Glutamatergic neuron (in vitro differentiated cells): ENCODE measurements at places on chromosomes 4 and X.

GRCh38 chr4:119559044-119559647 is 69.5 kb downstream of the PDE5A start:
- DNase-seq = no peak

DNA sequence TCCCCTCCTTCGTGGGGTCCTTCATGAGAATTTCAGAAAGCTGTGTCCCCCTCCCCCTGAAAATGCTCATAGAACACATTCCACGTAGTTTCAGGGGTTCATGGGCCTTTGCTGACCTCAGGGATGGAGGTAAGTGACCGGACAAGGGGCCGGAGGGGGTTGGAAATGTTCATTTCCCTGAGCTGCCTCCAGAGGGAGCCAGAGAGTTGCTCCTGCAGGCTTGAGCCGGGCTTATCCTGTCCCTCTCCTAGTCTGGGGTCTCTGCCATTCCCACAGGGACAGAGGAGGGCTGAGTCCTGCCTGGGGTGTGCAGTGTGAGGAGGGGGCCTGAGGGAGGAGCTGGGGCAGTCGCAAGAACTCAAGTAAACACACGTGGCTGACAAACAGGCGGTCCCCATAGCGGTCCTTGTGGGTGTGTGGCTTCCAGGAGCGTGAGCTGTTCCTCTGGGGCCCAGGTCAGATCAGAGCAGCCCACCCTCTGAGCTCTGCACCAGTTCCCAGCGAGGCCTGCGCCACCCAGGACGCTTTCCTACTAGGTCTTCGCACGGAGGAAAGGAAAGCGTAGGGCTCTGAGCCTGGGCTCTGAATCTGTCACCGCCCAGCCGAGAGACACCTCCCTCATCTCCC is 62.5 kb downstream of the WFS1 start:
- peak; percentile 81 for DNase-seq

DNA sequence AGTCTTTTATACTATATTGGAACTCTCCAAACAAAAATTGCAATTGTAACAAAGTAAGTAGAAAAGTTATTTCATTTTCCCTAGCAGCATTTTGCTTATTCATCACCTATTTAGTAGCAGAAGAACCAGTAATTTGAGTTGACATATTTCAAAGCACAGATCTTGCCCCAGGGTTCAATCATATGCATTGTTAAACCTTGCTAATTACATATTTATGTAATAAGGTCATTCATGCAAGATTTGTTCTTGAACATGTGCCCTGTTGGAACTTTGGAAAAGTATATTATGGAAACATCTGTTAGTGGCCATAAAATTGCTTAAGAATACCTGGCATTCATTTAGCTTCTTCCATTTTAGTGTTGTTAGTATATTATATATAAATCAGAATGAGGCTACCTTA is 191.7 kb downstream of the TLL1 start:
- DNase-seq = no peak

DNA sequence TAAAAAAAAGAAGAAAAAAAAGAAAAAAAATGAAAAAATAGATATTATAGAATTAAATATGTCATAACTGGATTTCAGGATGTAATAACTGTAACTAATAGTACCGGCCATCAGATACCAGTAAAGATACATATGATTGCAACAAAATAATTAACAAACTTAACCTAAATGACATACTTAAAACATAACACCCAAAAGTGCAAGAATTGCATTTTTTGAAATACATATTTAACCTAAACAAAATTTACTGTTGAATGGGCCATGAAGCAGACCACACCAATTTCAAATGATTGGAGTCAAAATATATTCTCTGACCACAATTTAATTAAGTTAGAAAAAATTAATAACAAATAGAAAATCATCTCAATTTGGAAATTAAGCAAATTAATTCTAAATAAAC is 33.1 kb downstream of the GABRA3 start:
- no peak for DNase-seq

- DNase-seq = no peak
Measured at GRCh38 chrX:9682456-9682855, 83.2 kb downstream of the GPR143 start.

DNA sequence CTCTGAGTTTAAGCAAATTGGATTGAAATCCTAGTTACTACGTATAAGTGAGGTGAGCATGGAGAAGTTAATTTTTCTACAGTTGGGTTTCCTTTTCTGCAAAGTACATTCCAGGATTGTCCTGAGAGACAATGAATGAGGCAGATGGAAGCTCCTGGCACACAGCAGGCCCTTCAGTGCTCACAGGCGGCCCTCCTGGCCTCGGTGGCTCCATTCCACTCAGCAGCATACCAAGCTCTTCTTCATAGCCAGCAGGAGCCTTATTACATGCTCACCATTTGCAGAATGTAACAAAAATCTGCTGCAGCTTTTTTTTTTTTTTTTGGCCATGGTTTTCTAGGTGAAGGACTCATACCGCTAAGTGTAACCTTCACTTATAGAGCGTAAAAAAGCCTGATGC is 113.2 kb upstream of the FAM9B start:
- DNase-seq = no peak

DNA sequence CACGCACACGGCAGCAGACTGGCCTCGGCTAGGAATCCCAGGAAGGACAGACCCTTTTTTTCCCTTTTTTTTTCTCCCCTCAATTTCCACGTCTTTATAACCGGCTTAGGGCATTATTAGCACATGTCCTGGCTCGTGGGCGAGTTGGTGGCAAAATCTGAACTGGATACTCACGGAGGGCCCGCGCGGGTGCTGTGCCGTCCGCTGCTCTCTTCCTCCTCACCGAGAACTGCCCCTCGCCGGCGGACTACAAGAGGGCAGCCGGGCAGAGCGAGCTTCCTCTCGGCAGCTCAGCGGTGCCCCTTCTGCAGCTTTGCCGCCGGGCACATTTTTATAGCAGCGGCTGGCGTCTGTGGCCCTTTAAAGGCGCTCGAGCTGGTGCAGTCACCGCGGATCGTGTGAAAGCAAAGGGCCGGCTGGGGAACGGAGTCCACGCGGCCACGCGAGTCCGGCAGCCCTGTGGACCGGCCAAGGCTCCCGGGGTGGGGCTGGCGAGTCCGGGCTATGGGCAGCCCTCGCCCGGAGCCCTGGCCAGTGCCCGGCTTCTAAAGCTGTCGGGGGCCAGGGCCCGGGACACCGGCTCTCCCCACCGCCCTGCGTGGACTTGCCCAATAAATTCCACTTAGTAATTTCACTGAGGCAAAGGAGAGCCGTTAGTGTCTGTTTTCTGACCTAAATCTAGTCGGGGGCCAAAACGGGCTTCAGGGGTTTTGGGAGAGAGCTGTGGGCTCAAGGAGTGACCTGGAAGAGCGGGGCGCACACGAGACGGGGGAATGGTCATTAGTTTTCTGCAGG is 1.3 kb upstream of the CITED1 start:
- peak; percentile 69 for DNase-seq

GRCh38 chr4:120939693-120940092 is 17.2 kb upstream of the PRDM5 start:
- DNase-seq = no peak

GRCh38 chr4:66169341-66169740 is 499.1 kb upstream of the EPHA5 start:
- DNase-seq = peak; percentile 19

GRCh38 chr4:118173126-118173525 is 138.8 kb downstream of the NDST3 start:
- DNase-seq = no peak

DNA sequence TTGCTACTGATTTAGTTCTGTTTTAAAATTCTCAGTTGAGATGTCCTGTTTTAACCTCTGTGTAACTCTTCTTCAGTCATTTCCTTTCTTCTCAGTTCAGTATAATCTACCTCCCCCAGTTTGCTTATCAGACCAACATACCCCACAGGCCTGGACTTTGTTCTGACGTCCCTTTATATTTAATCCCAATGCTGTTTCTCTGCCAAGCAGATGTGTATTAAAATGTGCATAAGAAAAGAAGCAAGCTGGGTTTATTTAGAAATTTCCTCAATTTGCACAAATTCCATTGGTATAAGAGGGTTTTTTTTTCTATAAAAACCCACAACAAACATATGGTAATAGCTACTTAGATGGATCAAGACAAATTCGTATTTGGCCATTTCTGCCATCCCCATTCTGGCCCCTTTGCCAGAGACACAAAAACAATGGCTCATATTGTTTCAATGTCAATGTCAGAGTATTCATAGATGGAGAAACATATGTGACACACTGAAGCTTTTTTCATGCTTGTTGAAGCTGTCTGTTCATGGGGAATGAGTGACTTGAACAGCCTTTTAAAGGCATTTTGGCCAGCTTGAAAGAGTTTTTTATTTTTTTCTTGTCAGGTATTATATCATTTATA is 24.5 kb downstream of the HCCS start:
- DNase-seq = no peak

DNA sequence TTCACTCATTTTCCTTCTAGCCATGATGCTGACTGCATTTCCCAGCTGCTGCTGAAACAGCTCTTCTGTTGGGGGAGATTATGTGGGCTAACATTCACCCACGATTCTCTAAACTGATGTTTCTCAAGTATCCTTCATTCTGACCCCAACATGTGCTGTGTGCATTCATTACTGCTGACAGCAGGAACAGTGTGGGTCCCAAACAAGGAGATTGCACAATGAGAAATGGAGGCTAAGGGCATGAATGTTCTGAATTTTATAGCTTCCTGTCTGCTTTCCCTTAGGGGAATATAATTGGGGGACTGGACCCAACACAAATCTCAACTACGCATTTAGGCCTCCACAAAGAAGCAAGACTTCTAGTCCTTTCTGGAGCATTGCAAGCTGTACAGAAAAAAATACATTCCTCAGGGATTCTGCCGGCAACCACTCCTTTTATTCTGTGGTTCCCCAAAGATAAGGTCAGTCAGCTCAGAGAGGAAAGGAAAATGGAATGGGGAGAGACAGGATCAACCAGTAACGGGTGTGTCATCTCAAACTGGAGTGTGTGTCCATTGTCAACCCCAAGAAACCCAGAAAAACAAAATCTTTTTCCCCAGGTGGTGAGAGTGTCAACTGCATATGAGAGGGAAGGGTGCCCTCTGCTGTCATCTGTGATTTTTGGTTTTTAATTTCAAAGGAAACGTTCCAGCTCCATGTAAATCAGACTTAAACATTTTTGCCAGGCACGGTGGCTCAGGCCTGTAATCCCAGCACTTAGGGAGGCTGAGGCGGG is 81.5 kb upstream of the EGFL6 start:
- no peak for DNase-seq

- no peak for DNase-seq
Measured at GRCh38 chrX:51281758-51282318, 50.8 kb upstream of the NUDT10 start.

- DNase-seq = no peak
Measured at GRCh38 chr4:175951794-175952193, 113.8 kb upstream of the WDR17 start.

- DNase-seq = no peak
Measured at GRCh38 chrX:22313766-22314165, 41.1 kb downstream of the CBLL2 start.

GRCh38 chr4:3408793-3409330 is 32.9 kb upstream of the HGFAC start:
- DNase-seq = peak; percentile 18

DNA sequence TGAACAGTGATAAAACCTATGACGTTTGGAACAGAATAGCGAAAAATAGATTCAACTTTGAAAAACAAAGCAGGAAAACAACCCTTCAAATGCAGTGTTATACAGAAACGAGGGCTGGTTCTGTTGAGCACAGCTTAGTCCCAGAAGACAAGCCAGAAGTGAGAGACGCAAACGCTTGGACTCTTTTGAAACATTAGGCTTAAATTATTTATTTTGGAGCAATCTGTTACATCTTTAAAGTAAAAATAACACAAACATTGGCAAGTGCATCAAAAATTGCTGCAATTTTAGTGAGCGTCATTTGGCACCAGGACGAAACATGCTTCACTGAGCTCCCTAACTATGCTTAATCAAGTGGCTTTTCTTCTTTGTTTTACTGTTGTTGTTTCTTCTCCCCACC is 63.5 kb downstream of the ENPP6 start:
- DNase-seq = no peak

GRCh38 chr4:183182873-183183725 is 84.0 kb downstream of the WWC2 start:
- DNase-seq = peak; percentile 33

GRCh38 chr4:118888666-118889311 is at the start of gene SYNPO2:
SYNPO2 (plus strand) TSS chr4:118888854; CDS start chr4:118889037, 183 bp downstream.
- peak; percentile 88 for DNase-seq

DNA sequence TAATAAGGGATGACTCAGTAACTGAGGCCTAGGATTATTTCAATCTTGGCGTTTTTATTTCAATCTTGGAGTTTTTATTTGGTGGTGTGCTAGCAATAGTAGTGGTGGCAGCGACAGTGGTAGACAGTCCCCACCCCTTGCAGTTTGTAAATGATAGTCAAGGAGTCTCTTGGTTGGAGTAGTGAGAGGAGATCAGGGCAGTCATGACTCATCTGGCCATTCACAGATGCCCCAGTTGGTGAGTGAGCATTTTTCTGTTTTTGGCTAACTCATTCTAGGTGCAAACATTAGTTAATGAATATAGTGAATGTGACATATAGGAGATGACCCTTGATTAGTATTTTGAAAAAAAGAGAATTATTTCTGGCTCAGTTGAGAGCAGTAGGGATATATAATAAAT is 93.5 kb upstream of the ADAD1 start:
- DNase-seq = no peak

GRCh38 chr4:75633846-75634245 is 3.5 kb upstream of the CDKL2 start:
- DNase-seq = no peak

- DNase-seq = peak; percentile 31
Measured at GRCh38 chrX:10597871-10598270, 22.5 kb downstream of the MID1 start.

- DNase-seq = no peak
Measured at GRCh38 chr4:164614329-164614728, 139.6 kb upstream of the SMIM31 start.

DNA sequence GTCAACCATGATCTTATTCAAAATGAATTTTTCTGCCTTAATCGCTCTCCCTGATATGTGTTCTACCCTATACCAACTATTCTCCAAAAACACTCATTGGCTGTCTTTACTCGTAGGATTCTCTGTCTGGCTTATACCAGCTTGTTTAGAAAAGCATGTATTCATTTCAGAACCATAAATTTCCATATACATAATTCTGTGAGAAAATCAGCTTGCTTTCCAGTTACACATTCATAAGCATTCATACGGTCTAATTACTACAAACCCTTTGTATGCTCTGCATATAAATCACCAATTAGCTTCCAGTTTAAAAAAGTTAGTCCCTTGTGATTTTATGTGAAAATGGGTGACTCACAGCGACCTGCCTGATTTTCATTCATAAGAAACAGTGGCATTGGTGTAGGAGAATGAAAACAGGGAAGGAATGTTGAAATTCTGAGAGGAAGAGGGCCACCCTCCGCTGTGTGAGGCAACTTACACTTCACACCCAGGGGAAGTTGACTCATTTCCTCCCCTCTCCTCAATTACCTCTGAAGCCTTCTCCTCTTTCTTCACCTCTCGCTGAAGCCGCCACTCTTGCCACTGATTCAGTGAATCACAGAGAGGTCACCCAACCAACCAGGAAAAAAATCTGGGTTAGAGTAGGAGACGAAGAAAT is 63.3 kb downstream of the MEPE start:
- DNase-seq = no peak

- DNase-seq = no peak
Measured at GRCh38 chr4:121706595-121707021, 9.8 kb upstream of the ANXA5 start.
